ENCODE measurements at places on chromosomes 2 and 18.

DNA sequence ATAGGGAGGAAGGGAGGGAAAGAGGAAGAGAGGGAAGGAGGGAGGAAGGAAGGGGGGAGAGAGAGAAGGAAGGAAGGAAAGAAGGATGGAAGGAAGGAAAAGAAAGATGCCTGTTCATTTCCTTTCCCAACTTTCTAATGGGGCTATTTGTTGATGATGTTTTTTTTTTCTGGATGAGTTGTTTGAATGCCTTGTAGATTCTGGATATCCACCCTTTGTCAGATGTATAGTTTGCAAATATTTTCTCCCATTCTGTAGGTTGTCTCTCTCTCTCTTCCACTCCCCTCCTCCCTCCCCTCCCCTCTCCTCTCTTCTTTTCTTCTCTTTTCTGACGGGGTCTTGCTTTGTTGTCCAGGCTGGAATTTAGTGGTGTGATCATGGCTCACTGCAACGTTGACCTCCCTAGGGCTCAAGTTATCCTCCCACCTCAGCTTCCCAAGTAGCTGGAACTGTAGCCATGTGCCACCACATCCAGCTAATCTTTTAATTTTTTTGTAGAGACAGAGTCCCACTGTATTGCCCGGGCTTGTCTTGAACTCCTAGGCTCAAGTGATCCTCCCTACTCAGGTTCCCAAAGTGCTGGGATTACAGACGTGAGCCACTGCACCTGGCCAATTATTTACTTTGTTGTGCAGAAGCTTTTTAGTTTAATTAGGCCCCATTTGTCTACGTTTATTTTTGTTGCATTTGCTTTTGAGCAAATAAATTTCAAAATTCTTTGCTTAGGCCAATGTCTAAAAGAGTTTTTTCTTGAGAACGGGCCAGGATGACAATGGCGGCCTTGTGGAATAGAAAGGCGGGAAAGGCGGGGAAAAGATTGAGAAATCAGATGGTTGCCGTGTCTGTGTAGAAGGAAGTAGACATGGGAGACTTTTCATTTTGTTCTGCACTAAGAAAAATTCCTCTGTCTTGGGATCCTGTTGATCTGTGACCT, 57.3 kb upstream of the FAM117B start:
- no peak for DNase-seq

GRCh38 chr2:65514555-65515195, 82.3 kb upstream of the SPRED2 start:
- no peak for DNase-seq

- no peak for DNase-seq
These were observed 49.1 kb downstream of the CCDC195 start for GRCh38 chr2:224666951-224667553.

GRCh38 chr2:132279930-132280615, 118.3 kb upstream of the ANKRD30BL start:
- DNase-seq: no peak

- no peak for DNase-seq
These were observed 609.5 kb downstream of the EPHA4 start for GRCh38 chr2:220962556-220962955.

- DNase-seq: no peak
These were observed 378.8 kb downstream of the PTPRM start for GRCh38 chr18:7945882-7946281.

DNA sequence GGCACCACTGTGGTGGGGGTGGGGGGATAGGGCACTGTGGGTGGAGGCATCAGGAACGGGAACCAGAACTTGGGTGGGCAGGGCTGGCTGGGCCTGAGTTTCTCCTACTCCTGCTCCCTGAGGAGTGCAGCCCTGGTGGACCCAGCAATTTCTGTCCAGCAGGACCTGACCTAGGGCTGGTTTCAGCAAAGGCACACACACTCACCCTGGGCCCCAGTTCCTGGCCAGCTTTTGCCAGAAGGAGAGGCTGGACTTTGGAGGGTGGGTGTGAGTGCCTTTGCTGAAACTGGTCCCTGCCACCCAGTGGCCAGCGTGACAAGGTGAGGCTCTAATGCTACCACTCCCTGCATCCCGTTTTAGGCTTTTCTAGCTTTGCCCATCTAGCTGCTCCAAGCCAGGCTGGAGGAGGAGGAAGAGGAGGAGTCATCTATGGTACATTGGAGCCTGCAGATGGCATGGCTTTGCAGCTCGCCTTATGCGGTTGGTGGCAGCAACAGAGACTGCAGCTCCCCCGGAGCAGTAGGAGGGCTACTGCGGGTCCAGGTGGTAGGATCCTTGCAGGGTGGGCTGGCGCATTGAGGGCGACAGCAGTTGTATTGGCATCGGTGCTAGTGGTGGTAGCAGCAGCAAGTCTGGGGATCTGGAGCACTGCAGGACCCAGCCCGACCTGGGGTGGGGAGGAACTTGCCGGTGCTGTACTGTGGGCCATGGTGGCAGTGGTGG, 40.4 kb upstream of the IMP4 start:
- no peak for DNase-seq

DNA sequence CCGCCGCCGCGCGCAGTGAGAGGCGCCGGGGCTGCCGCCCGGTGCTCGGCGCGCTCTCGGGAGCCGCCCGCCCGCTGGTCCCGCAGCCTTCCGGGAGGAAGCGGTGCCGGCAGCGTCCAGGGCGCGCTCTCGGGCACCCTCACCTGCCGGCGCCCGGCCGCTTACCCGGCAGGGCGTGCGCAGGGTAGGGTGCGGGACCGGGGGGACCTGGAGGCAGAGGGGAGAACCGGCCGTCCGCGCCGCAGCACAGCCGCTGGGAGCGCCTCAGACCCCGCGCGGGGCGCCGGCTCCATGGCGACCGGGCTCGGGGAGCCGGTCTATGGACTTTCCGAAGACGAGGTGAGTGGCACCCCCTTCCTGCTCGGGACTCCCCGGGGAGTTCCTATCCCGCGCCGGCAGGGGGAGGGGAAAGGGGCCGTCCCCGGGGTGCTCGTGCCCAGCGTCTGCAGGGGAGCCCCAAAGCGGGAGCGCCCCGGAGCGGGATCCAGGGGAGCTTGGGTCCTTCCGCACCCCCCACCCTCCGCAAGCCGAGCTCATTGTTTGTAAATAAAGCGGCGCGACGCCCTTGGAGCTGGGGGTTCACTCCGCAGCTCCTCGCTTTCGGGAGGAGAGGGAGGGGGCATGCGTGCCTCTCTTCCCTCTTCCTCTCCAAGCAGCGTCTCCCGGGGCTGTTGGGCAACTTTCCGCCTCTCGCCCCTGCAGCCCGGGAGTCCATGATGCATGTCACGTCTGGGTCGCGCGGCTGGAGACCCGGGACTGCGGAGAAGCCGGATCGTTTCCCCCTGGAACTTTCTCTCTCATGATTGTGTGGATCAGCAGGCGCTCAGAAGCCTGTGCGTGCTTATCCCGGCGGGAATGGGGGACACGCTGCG, 580 bp downstream of the NEDD4L start:
- no peak for DNase-seq

DNA sequence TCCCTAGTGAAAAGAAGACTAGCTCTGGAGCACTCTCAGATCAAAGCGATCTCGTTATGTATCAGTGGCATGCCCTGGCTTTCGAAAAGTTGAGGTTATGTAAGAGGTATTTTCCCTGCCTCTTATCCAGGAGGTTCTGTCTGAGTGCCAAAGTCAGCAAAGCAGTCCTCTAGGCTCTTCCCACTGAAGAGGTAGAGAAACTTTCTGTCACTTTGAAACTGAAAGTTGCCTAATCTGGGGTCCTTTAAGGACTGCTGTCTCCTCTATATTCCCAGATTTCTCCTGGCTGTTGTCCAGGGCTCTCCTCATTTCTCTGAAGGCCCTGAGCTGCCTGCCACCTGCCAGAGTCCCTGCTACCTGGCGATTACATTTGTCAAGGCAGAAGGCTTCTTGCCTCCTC, 96.3 kb downstream of the B3GNT2 start:
- no peak for DNase-seq

DNA sequence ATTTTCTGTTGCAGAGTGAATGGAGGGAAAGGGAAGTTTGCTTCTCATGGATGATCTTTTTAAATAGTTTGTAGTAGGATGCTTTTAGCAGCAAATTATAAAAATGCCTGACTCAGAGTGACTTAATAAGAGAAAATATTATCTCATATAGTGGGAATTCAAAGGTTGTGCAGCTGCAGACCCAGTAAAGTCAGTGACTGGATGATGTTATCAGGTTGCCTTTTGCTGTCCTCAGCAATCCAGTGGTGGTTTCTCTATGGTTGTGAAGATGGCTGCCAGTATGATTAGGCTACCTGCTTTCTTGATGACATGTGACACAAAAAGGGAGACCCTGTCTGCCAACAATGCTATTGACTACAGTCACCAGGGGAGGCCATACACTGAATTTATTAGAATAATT, 184.8 kb downstream of the DIS3L2 start:
- DNase-seq: no peak

DNA sequence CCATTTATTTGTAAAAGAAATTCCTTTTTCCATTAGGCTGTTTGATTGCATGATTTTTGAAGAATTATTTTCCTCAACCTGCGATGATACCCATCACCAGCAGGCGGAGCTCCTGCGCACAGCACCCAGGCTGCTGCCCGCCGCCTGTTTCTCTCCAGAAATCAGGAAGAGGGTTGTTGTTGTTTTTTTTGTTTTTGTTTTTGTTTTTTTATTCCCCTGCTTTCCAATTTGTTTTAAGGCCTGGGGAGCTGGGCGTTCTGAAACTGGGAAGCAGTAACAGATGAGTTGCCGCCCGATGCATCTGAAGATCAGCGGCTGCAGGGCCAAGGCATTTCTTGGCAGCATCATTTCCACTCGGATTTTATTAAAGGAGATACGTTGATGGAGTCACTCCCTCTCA, 132.1 kb downstream of the MBP start:
- peak; percentile 26 for DNase-seq

GRCh38 chr2:166610913-166611305, 116.9 kb upstream of the SCN7A start:
- DNase-seq: no peak

DNA sequence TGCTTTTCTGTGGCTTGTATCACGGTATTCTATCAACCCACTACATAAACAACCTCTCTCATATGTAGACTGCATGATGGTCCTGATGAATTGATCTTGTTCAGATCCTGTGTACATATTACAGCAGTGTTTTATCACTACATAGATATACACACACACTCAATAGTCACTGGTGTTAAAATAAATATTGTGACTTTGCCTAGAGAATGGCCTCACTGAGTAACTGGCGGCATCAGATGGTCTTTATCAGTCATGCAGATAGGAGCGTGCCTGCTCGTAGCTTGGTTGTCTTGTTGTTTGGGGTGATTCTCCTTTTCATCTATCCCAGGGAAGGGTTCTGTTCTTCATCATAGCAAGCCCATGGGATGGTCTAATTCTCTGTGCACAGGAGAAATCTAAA, 18.4 kb upstream of the CTAGE1 start:
- no peak for DNase-seq

DNA sequence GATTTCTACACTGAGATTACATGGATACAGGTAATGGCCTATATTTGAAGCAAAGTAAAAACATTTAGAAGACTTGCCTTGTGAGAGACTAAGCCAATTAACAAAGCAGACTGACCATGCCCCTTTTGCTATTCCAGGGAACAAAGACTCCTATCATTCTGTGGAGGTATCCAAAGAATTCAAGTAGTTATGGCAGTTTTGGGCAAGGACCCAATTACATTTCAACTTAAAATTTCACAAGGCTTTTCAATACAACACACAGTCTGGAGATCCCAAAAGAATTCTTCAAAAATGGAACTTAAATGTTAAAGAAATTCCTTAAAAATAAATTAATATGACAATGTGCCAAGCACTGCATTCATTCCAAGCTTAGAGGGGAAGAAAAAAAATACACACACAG, 109.2 kb upstream of the CHRNA1 start:
- no peak for DNase-seq

- DNase-seq: no peak
These were observed 289.3 kb downstream of the FSIP2 start for GRCh38 chr2:186027922-186028321.

Data from stimulated activated CD8-positive, alpha-beta memory T cell treated with anti-CD3 and anti-CD28 coated beads, Interleukin-4, amount 100 ng/mL, for 4 hours (primary cell).